ENCODE measurements at places on chromosomes 5 and 9.

DNA sequence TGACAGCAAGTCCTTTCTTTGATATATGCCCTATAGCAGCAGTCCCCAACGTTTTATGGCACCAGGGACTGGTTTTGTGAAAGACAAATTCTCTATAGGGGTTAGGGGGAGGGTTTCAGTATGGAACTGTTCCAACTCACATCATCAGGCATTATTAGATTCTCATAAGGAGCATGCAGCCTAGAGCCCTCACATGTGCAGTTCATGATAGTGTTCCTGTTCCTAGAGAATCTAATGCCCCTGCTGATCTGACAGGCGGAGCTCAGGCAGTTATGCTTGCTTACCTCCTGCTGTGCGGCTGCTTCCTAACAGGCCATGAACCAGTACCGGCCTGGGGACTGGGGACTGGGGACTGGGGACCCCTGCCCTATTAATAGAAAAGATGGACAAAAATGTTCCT, 2.7 kb upstream of the RAPGEF6 start:
- DNase-seq, result no peak

DNA sequence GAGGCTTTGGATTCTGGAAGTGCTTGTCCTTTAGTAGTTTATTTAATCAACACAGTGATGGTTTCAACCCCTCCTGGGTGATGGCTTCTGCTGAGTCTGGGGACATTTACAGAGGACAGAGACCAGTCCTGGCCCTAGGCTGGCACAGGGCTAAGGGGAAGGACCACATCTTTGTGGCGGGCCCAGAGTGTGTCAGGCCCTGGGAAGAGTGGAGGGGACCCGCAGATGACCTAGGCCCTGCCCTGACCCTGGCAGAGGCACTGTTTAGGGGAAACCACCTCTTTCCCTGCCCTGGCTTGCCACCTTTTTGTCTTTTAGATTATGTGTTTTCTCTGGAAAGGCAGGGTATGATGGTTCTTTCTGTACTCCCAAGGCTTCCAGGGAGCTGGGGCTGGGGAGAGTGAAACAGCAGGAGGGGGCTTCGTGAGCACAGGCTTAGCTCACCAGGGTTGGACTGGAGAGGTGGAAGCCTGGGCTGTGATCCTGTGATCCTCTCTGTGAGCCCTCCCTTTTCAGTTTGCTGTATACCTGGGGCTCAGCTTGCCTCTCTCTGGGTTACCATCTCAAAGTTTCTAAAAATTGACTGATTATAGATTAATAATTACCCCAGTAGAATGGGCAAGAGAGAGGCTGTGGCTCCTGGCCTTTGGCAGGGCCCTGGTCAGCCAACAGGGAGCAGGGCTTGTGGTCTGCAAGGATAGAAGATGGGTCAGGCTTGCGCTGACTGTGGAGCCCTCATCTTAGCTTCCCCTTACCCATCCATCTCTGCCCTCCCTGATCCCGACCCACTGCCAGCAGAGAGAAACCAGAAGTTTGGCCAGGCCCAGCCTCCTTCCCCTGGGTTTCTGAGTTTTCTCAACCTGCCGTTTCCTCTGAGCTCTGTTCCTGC, 1.7 kb upstream of the SYNPO start:
- DNase-seq, result no peak

GRCh38 chr9:122370303-122370702, 521 bp upstream of the PTGS1 start:
- DNase-seq, result no peak

- DNase-seq, result peak; percentile 60
Observed at GRCh38 chr5:35838370-35839042, 18.2 kb upstream of the IL7R start.

GRCh38 chr9:135456436-135457104, 23.0 kb upstream of the PPP1R26 start:
- DNase-seq, result no peak

- no peak for DNase-seq
Observed at GRCh38 chr9:102740578-102740977, 254.6 kb upstream of the CYLC2 start.

- DNase-seq, result no peak
Observed at GRCh38 chr5:177089825-177090641, 3.3 kb downstream of the FGFR4 start.

GRCh38 chr9:91056917-91057316, 255.3 kb downstream of the SYK start:
- no peak for DNase-seq

DNA sequence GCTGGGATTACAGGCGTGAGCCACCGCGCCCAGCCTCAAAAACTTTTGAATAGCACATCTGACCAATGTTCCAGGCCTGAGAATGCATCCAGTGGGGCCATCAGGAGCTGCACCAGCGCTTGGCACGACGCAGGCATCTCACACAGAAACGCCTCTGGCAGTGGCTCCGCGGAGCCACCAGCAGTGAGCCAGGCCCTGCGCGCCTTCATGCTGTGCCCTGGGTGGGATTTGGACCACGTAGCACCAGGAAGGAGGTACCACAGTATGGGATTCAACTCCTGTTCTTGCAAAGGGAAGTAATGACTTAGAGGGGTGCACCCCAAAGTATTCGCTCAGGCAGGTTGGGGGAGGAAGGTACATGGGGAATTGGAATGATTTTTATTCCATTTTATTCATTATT, 3.0 kb downstream of the CCDC187 start:
- no peak for DNase-seq

DNA sequence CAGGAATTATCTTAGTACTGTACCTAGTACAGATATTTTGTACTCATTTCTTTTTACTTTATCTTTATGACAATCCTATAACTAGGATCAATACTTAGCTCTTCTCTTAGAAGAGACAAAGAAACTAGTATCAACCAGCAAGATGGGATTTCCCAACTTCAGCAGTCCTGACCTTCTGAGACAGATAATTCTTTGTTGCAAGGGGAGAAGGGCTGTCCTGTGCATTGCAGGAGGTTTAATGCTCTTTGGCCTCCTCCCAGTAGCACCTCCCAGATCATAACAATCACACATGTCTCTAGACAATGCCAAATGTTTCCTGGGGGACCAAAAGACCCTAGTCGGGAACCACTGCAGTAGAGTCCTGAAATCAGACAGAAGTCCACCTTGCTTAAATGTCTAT, 424.3 kb upstream of the DMAC1 start:
- DNase-seq, result no peak

DNA sequence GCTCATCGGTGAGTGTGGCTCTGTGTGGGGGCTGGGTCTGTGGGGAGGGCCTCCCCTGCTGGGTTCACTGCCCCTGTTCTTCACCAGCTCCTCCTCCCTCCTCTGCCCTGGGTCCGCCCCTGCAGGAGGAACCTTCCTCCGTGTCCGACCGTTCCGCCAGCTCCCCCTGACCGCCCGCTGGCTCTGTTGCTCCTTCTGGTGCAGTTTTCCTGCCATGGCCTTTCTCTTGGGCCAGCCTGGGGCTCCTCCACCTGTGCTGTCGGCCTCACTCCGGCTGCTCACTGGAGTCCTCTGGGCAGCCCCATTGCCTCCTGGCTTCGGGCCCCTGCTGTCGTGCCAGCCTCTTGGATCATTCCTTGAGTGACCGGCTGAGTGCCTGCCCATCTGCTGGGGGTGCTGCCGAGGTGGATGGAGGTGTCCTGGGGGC, 12.3 kb downstream of the RNU6ATAC start:
- DNase-seq, result no peak

DNA sequence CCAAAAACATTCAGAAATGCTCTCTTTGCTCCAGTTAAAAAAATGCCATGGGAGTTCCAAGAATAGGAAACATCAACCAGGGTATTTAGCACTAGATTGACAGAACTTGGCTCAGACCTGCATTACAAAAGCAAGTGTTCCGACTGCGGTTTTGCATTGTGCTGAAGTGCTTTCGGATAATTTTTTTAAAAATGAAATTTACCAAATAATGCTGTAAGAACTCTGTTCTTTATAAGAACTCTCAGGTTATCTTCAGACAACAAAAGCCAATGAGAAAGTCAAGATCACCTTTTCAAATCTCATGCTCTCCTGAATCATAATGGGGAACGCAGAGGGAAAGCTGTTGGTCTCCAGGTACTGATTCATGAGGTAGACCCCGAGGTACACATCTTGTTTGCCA, 483 bp upstream of the PLPP6 start:
- DNase-seq, result no peak

- DNase-seq, result no peak
Observed at GRCh38 chr5:122965111-122965510, 71.4 kb downstream of the PPIC start.

- peak; percentile 32 for DNase-seq
Observed at GRCh38 chr5:82821846-82822633, 255.2 kb downstream of the TMEM167A start.

- DNase-seq, result peak; percentile 15
Observed at GRCh38 chr9:116074658-116075057, 78.9 kb upstream of the PAPPA start.

DNA sequence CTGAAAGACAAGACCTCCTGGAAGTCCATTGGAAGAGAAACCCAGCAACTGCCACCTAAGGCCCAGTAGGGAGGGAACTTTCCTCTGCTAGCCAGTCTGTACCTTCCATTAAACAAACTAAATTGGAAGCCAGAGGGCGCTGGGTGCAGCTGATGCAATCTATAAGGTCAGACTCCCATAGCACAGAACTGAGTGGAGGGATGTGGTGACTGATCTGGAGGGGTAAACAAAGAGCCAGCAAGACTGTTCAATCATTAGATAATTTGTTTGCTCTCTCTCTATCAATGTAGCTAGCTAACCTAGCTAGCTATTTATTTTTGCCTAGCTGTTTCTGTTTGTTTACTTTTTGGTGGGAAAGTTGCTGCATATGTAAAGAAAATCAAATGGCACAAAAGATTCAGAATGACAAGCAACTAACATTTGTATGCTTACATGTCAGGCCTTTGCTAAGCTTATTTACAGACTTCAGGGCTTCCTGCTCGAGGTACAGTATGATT, 291.8 kb upstream of the DAB2 start:
- peak; percentile 77 for DNase-seq

GRCh38 chr5:168552146-168552545, 23.0 kb downstream of the FBLL1 start:
- DNase-seq, result peak; percentile 68

DNA sequence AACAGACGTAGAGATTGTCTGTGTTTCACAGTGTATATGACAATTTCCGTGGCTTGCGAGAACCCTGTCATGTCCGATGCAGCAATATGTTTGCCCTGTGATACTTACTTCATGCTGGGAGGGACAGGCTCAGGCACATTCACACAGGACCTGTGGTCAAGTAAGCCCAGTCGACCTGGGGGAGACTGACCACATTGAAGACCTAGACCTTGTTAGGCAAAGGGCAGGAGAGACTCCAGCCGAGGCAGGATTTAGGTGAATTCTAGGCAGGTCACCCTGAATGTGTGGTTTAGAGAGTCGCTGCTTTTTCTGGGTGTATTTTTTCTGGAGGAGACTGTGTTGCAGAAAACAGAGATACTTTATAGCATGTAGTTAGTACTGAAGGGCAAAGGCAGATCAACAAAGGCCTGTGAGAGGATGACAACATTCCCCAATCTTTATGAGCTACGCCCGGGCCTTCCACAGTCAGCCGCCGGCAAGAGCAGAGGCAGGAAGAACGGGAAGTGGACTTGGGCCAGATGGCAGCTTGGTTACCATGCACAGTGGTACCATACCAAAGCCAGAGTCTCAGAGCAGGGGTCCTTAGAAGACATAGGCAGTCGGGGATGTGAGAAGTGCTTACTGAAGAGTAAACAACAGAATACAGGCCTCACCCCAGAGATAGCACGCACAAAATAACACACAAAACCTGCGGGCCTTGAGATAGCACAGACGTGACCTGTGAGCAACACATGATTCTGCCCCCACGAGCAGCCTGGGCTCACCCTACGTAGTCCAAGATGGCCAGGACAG, 220.7 kb downstream of the CACNA1B start:
- no peak for DNase-seq

GRCh38 chr5:107275333-107275732, 395.4 kb downstream of the EFNA5 start:
- DNase-seq, result no peak

DNA sequence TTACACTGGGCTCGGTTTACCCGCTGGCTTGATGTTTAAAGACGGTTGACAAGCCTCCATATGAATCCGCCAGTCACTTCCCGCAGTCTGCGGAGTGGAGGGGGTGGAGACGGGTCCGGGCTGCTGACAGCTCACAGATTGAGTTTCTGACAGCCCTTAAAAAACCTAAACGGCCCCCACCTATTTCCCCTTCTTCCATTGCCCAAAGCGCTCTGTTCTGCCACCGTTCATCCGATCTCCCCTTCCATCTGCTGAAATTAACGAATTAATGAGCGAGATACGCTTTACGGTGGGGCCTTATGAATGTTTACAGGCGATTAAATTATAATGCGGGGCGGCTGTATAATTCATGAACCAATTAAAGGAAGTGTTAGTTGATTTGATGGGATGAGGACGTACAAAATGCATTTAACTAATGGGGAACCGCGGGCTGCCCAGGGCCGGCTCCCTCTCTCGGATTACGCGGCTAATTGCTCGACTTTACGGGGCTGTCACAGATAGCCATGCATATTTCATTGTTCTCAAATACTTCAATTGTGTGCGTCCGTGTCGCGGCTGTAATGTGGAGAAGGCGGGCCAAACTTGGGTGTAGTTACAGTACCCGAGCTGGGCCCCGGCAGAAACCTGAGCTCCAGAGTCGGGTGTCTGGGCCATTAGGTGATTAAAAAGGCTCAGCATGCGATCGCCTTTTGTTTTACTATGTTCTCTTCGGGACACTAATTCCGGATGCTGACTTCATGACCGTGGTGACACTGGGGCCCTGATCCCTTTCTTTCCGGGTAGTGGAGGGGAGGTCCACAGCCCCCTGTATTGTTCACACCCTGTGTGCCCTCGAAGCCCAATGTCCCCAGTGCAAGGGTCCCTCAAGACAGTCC, 74.9 kb downstream of the GTF3C4 start:
- DNase-seq, result peak; percentile 3

GRCh38 chr9:105073147-105073546, 145.2 kb upstream of the ABCA1 start:
- DNase-seq, result peak; percentile 70

DNA sequence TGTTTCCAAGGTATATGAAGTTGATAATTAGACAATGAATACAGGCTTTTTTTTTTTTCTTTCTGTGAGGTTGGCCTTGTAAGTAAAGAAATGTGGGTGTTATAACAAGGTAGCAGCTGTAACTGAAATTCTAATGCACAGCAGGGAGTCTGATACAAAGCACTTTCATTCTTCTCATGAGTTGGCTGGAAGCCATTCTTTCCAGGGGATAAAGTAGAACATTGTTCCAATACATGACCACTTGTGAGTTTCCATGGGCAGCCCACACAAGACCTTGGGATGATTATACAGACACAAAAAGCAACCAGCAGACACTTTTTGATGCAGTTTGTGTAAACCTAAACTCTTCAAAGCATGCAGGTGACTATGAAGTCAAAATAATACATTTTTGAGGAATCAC, 1785.9 kb upstream of the WWC1 start:
- DNase-seq, result no peak

GRCh38 chr5:113050721-113051382, 74.3 kb downstream of the DCP2 start:
- DNase-seq, result peak; percentile 83

GRCh38 chr9:17487467-17487866, 91.4 kb upstream of the SH3GL2 start:
- no peak for DNase-seq

Data from foreskin fibroblast (primary cell).